Omental fat pad (tissue), 4 donors: ENCODE measurements at places on chromosomes 12 and 14.

DNA sequence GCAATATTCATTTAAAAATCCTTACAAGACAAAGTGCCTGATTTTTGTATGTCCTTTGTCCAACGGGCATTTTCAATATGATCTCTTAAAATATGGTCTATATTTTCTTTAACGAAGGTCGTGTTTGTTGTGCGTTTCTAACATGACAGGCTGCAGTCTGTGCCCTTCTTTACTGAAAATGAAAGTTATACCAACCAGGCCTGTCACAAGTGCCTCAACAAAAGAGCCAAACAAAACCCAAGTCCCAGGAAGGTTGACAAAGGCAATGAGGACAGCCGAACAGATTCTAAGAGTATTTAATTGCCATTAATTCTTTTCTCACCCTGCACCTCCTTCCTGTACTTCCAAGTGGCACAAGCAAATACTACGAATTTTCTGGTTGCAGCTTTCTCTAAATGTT is 13.9 kb downstream of the PAX9 start:
- no peak for DNase-seq

GRCh38 chr14:85401384-85401783 is 128.6 kb upstream of the FLRT2 start:
- DNase-seq: no peak

GRCh38 chr14:56742391-56742878 is 67.8 kb downstream of the OTX2 start:
- no peak for DNase-seq

DNA sequence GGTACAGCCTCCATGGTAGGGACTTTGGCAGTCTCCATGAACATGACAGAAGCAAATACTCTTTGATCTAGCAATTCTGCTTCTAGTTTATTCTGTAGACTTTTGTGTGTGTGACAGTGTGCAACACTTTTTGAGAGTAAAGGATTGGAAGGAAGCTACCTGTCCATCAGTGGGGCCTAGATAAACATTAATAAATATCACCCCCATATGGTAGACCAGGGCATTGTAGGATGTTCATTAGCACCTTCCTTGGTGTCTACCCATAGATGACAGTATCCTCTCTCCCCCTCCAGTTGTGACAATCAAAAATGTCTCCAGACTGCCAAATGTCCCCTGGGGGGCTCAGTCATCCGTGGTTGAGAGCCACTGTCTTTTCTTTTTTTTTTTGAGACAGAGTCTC is 10.8 kb downstream of the SNRNP35 start:
- DNase-seq: no peak

GRCh38 chr14:99688210-99688581 is 4.1 kb downstream of the CYP46A1 start:
- no peak for DNase-seq

DNA sequence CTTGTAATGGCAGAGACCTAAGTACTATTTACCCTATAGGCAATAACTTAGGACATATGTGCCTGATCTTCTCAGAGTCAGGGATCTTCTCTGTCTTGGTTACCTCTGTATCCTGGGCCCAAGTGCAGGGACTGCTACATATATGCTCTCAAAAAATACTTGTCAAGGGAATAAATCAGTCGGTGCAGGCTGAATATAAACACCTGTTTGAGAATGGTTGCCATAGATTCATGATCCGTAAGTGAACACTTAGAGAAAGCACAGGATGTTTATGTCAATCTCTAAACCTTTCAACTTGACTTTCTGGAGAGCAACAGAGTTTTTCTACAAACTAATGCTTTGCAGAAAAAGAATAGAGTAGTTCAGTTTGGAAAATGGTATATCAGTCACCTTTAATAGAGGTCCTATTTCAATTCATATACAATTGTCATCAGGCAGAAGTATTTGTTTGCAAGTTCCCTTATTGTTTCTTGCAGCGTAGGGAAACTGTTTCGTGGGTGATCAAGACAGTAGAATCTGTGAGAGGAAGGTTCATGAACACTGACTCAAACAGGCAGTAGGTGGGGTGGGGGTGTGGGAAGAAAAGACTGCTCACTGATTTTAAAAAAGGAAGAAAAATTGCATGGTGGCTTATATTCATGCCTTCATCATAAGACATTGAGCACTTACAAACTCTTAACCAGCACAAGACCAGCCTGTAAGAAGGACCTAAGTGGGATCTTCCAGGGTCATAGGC is 6.0 kb upstream of the UBE2N start:
- no peak for DNase-seq

- DNase-seq: no peak
Measured at GRCh38 chr12:40010899-40011774, 94.7 kb downstream of the SLC2A13 start.
